T-helper 1 cell (primary cell): ENCODE measurements at places on chromosomes 1 and 21.

DNA sequence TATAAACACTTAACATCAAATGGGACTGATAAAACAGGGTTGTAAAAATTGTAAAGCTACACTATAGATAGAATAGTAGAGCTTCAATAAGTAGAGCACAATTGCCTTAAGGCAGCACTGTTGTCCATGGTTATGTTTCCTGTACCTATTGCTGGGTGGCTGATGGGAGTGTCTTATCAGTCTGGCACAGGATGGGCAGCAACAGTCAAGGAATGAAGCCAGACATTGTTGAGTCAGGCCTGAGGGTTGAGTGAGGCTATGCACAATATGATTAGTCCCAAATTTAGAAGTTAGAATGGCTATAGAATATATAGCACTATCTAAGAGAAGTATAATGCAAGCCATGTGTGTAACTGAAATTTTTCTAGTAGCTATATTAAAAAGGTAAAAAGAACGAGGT is 25.0 kb upstream of the CD1D start:
- DNase-seq = no peak

DNA sequence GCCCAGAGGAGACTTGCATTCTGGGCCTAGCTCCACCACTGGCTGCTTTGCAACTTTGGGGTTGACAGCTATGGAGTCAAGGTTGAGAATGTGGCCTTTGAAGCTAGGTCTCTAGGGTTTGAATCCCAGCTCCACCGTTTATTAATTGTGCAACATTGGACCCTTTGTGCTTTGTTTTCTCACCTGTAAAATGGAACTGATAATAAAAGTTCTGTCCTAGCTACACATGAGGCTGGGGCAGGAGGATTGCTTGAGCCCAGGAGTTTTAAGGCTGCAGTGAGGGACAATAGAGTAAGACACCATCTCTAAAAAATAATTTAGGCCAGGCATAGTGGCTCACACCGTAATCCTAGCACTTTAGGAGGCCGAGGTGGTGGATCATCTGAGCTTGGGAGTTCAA is 15.2 kb upstream of the LMNA start:
- DNase-seq = no peak

GRCh38 chr1:119878171-119878570 is 18.1 kb downstream of the ADAM30 start:
- DNase-seq = no peak

- no peak for DNase-seq
Measured at GRCh38 chr1:78292361-78292760, 198.4 kb upstream of the PTGFR start.

GRCh38 chr1:19439464-19440171 is 45.7 kb downstream of the CAPZB start:
- no peak for DNase-seq

DNA sequence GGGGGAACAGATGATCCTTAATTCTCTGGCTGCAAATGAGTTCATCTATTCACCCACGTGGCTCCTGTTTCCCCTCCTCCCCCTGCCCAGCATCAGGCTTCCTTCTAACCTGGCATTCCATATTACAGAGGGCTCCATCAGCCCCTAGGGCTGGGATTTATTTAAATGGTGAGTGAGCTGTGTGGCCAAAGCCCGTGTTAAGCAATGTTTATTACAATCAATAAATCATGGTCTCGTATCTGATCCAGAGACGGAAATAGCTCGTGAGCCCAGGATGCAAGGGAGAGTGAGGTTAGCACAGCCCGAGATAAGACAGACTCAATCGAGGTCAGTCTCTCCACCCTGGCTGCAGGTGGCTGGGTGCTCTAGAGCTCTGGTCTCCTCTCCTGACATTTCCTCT is 43.1 kb upstream of the IGSF21 start:
- DNase-seq = no peak

GRCh38 chr1:19294638-19295037 is 6.1 kb upstream of the AKR7A3 start:
- no peak for DNase-seq

GRCh38 chr1:89312572-89312971 is 39.9 kb upstream of the GBP5 start:
- no peak for DNase-seq

DNA sequence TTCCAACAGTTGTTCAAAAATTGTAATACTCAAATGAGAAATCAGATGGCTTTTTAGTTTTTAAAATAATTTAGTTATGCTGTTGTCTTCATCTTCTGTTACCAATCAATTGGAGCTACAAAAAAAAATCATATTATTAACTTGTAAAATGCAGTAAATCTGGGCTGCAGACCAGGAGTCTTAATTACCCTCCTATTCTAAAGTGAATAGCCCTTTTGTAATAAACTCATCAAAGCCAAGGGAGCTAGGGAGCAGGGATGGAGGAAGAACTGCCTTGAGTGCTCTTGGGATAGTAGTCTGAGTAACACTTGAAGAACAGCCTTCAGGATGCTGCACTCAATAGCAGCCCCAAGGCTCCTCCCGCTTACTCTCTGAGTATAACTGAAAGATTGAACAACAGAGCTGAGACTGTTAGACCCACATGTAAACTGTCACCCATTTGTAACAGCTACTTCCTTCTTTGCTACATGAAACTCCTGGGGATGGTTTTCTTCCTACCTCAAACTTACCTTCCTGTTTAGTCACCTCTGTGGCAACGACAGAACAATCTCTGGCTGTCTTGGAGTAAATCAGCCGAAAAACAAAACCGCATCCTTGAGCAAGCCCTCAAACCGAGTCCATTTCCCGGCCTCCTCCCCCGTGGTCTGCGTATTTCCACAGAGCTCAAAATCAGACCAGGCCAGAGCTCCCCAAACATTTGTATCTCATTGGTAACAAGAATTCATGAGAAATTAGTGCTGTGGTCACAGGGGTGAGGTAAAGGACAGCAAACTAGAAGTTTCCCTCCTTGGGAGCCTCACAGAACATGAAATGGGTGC is 55.9 kb downstream of the CD58 start:
- peak; percentile 89 for DNase-seq

DNA sequence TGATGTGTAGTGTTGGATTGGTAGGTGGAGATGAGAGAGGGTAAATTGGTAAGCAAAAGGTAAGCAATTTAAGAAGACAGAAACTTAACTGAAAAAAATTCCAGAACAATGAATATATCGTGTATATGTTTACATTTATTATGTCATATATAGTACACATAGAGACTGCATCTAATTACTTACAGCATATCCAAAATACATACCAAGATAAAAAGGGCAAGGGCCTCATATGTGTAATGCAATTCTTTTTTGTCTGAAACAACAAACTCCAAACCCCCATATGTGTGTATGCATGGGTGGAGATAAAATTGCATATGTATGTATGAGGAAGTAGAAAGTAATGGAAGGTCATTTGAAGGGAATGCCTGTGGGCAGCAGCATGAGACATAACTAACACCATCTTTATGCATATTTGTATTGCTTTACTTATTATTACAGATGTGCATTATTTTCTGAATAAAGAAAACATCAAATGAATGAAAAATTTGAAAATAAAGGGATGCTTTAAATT is 4.3 kb downstream of the KRTAP20-3 start:
- no peak for DNase-seq

GRCh38 chr1:46288485-46289133 is 14.8 kb downstream of the LRRC41 start:
- no peak for DNase-seq

GRCh38 chr21:44618504-44618903 is 6.6 kb downstream of the KRTAP10-8 start:
- DNase-seq = no peak

GRCh38 chr1:167516404-167517388 is 1.6 kb downstream of the CD247 start:
- no peak for DNase-seq

- no peak for DNase-seq
Measured at GRCh38 chr1:245807306-245807705, 652.5 kb downstream of the KIF26B start.

DNA sequence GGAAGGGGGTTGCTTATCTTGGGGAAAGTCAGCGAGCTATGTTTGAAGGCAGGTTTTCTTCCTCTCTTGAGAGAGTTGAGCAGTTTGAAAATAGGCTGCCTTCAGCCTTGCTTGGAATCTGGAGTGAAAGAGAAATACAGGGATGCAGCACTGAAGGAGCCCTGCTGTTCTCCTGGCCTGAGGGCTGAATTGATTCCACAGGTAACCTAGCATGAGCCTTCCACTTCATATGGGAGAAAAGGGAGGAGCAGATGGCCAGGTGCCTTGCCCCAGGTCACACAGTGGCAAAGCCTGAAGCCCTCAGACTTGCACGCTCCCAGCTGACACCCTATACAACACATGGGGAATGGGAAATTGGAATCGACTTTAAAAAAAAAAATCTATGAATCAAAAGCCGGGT is 88.0 kb upstream of the WLS start:
- DNase-seq = no peak

DNA sequence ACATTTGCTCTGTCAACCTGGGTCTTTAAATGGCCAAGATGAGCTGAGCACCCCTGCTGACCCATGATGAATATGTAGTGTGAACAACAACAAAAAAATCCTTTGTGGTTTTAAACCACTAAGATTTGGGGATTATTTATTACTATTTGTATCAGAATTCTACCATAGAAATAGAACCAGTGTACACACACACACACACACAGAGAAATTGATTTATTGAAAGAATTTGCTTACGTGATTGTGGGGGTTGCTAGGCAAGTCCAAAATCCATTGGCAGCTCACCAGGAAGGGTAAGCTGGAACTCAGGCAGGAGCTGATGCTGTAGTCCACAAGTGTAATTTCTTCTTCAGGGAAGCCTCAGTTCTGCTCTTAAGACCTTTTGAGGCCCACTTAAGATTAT is 82.5 kb upstream of the MAP1LC3C start:
- DNase-seq = no peak

- DNase-seq = no peak
Measured at GRCh38 chr1:2098301-2098698, 48.1 kb downstream of the PRKCZ start.

DNA sequence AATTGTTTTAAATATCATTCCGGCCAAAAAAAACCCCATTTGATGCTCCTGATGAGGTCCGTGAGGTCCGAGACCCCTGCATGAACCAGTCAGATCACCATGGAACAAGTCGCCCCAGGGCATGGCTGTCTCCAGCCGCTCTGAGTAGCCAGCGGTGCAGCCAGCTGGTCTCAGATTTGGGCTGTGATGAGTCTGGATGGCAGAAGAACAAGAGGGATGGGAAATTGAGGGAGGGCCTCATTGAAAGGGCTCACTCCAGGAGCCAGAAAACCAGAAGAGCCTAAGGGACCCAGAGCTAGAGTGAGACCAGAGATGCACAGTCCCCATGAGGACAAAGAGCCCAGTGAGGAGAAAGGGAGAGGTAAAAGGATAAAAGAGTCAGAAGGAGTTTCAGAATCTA is 174.0 kb downstream of the TOMM20 start:
- DNase-seq = no peak

GRCh38 chr1:12434686-12435085 is 183.3 kb downstream of the DHRS3 start:
- DNase-seq = no peak

GRCh38 chr1:205676597-205676996 is 3.7 kb downstream of the SLC45A3 start:
- DNase-seq = no peak

GRCh38 chr1:13825033-13825432 is 125.0 kb downstream of the PRDM2 start:
- DNase-seq = no peak

DNA sequence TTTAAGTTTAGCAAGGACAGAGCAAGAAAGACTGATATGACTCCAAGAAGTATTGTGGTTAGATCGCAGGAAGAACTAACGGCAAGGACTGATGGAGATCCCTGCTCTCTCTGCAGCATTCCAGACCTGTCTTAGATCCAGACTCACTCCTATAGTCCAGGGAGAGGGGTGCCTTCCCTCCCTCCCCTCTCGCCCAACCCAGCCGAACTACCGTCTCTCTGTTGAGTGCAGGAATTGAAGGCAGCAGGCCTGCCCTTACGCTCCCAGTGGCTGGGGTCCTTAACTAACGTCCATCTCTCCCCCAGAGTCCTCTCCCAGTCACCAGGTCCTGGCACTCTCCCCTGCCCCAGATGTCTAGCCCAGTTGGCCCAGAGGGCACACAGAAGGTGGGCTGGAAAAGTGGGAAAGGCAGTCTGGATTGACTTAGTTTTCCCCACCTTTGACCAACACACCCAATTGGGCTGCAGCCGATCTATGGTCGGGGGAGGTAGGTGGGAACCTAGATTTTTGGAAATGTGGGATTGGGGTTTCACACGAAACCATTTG is 1.1 kb downstream of the CRABP2 start:
- DNase-seq = no peak

DNA sequence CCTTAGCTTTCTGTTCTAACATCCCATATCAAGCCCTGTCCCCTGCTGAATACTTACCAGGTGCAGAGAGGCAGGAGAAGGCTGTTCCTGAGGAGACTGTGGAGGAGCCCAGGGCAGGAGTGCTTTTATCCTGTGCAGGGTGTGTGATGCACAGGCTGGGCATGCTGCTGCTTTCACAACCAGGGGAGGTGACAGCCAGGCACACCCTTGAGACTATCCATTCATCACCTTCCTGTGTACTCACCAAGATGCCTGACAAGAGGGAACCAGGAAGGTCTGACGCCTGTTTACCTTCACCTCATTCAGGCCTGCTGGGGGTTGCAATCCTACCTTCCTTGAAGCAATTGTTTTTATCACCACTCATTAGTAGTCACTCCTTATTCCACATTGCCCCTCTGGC is at the start of gene LCE3E:
TSS of gene LCE3E (minus strand) at position 100 of the 400 bp plus-strand sequence. CDS start 572 bp downstream, outside the sequence.
- no peak for DNase-seq

DNA sequence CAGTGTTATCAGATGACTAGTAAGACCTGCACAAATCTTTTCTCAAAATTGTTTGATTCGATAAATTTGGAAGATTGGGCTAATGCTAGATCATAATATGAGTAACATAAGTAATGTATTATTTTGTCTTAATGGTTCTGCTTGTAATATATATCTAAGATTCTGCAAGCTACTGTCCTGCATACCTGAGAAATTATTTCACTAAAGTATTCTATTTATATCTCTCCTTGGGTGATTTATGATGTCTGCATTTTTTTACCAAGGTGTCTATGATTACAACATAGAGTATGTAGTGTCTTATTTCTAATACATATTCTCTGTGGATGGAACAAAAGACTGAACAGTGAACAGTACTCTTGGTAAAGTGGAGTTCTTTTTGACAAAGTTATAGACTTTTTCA is 166.6 kb downstream of the CLEC20A start:
- DNase-seq = no peak

DNA sequence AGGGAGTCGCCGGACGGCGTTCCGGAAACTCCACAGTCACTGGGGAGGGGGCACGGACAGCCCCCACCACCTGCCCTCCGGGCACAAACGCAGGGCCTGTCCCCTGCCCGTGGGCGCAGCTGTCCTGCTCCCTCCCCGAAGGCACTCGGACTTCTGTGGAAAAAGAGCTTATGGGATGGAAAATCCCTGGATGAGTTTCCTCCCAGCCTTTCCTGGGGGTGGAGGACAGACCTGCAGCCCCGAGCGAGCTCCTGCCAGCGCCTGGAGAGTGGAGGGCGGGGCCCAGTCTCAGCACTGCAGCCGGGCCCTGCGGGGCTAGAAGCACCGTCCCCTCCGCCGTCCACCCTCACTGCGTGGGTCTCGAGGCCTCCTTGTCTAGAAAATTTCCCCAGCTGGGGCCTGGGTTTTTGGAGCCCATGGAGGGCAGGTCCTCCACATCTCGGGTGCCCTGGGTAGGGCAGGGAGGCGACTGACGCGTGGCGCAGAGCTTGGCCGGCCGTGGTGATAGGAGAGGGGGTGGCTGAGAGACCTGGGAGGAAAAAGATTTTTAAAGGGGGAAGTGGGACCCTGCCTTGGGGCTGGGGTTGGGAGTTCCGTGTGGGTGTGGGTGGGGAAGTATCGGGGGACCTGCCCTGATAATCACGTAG is 6.4 kb upstream of the COL6A1 start:
- no peak for DNase-seq

GRCh38 chr21:14956807-14957206 is 108.0 kb downstream of the NRIP1 start:
- no peak for DNase-seq
